ENCODE measurements at places on chromosomes 11 and 22.

GRCh38 chr11:63884196-63884932 lies 32.6 kb downstream of the RCOR2 start:
- no peak for DNase-seq

DNA sequence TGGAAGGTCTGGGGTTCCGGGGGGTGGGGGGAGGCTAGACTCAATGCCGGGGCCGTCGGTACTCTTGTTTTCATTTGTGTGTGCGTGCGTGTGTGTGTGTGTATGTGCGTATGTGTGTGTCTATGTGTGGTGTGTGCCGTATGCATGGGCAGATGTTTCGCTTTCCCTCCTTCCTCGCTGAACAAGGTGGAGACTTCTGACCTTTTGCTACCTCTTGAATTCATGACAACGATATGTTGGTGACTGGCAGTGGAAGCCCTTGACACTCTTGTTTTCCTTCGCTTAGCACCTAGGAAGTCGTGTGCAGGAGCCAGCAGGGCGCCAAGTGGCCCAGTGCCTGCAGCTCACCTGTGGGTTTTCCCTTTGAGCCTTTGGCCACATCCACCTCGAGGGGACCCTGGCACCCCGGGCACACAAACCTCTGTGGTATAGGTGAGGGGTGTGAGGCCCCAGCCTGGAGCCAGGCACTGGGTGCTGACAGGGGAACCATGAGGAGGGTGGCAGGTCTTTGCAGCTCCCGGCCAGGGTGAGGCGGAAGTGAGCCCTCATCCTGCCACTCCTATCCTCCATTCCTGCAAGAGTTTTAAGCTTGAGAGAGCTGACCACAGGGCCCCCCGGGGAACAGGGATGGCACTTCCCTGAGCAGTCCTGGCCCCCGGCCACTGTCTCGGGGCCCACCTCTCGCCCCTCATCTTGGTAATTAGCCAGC lies 19.3 kb upstream of the TMEM191C start:
- no peak for DNase-seq

GRCh38 chr11:128860571-128861361 lies 6.3 kb downstream of the KCNJ1 start:
- peak; percentile 26 for DNase-seq

DNA sequence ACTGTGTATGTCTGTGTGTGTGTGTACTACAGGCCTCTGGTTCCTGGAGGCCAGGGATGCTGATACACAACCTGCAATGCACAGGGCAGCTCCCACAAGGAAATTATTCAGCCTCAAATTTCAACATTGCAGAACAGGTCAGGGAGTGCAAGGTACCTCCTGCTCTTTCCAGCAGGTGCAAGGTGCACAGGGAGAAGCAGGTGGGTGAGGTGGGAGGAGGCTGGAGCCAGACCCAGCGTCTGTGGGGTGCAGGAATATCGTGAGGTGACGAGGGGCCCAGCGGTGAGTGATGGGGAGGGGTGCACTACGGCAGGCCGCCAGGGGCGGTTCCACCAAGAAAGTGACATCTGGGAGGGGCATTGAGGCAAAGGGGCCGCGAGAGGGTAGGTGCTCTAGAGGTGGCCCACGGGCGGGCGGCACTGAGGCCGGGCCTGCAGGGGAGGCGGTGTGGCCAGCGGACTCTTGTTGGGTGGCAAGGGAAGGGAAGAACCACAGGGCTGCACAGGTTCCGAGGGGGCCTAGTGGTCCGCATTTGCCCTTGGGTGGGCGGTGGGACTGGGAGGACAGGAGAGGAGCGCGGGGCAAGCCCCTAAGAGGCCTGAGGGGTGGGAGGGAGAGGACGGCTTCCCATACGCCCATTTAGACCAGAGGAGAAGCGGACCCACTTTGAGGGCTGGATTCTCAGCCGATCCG lies 21.6 kb downstream of the DGCR6L start:
- DNase-seq: no peak

GRCh38 chr11:76799066-76799804 lies 16.1 kb downstream of the TSKU start:
- no peak for DNase-seq

DNA sequence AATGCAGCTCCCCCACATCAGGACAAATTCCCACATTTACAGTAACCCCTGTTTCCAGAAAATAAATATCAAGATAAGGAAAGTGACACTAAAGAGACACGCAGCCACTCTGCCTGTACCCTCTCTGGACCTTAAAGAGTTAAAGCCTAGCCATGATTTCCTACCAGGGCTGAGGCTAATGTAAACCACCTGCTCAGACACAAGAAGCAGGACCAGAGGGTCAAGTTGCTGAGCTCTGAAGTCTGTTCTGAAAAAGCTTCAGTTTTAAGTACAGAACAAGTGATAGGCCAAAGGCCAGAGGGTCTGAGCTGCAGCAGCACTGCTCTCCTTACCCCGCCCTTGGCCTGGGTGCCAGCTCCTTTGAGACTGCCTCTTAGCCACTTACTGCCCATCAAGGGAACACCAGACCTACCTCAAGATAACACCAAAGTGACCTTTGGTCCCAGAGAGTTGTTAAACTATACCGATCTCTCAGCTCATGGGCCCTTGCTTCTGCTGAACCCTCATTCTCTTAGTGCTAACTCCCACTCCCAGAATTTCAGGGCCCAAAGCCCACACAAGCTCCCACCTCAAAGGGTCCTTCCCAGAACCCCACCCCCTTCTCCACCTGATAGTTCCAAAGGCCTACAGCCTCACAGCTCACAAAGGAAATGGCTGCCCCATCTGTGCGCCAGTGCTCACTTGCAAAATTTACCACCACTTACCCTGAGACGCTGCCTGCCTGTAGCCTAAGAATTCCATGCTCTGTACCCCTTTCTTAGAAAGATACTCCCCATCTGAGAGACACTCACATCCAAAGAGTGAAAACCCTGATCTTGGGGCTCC lies 40.5 kb downstream of the IL18BP start:
- DNase-seq: no peak

DNA sequence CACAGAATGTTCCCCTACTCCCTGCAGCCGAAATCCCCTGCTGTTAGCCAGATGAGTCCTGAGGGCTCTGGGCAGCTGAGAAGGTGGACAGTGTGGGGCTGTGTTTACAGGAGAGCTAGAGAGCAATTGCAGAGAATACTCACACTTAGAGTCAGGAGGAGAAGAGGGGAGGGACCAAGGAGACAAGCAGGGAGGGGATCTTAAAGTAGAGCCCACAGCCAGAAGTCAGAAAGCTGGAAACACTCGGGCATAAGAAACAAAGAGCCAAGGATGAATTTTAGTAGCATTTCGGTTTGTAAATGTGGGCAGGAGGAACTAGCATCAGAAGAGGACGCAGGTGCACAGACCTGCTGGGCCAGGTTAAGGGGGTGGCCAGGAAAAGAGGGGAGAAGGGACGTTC lies 1435.9 kb downstream of the BRD1 start:
- DNase-seq: no peak

DNA sequence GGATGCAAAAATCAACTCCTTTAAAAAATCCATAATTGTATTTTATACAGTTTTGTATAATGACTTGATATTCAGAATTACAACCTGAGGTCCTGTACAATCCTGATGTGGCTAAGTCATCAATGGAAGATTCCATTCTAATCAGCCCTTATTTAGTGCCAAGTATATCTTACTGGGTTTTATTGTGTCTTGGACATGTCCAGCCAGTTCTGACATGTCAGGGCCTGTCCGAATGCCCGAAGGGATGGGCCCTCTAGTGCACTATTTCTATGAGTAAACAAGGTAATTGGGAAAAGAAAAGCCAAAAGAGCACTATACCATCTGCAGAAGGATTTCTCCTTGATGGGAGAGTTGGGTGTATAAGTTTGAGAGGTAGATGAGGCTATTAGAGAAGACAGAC lies 412.9 kb downstream of the METTL15 start:
- DNase-seq: no peak

- DNase-seq: no peak
Observed at GRCh38 chr11:113896156-113896879, 8.3 kb upstream of the HTR3B start.

GRCh38 chr11:109416601-109417000 lies 5.4 kb upstream of the C11orf87 start:
- no peak for DNase-seq

DNA sequence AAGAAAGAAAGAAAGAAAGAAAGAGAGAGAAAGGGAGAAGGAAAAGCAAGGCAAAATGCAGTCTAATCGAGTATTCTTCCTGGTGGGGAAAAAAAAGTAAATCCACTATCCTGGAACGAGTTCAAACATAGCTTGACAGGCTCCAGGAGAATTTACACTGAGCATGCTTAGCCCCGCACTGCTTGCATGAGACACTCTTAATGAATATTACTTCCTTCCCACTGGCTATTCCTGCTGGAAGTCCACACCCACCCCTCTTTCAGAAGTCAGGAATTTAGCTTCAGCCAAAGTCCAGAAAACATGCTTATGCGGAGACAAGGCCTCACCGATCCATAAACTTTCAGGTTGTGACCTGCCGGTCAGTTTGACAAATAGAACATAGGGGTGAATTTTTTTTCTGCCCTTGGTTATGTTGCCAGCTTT lies 251.8 kb upstream of the BLID start:
- no peak for DNase-seq

DNA sequence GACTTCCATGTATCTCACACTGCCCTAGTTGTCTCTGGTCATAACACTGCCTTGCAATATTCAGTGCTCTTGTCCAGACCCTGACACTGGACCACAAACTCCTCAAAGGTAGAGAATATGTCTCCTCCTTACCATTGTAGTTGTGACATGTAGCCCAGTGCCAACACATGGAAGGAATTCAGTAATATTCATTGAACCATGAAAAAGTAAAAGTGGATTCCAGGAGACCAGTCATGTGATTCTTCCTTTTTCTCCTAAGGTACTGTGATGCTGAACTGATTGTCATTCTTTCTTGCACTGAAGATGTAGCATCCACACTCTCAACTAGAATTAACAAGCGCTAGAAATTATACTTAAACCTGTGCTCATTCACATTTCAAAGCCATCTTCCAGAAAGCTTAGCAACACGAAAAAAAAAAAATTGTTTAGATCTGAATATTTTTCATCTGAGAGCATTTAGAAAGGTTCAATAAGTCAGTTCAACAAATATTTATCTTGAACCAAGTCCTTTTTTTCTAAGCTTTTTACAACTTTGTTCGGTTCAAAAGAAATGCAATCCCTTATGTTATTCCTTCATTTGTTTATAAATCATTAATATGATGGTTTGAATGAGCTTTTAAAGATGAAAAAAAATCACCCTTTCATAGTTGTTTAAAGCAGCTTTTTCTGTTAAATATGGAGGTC lies 224.7 kb upstream of the BLID start:
- no peak for DNase-seq

GRCh38 chr11:126146454-126147192 lies 64.8 kb downstream of the RPUSD4 start:
- no peak for DNase-seq

GRCh38 chr11:102760344-102761035 lies 19.9 kb downstream of the MMP10 start:
- DNase-seq: peak; percentile 91

DNA sequence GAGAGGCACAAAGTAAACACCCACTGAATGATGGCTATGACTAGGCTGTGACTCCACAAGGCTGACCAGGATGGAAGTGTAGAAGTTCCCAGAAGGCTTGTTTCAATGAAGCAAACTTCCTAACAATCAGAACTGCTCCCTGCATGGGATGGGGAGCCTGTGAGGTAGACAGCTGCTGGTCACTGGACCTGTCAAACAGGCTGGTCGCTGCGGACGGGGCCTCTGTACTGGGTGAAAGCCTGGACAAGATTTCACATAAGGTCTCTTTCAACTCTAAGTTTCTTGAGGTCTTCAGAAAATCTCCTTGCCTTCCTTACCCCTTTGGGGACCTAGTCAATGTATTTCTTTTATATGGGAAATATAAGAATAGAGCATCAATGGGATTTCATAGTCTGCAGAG lies 438.2 kb downstream of the BUD13 start:
- DNase-seq: no peak

DNA sequence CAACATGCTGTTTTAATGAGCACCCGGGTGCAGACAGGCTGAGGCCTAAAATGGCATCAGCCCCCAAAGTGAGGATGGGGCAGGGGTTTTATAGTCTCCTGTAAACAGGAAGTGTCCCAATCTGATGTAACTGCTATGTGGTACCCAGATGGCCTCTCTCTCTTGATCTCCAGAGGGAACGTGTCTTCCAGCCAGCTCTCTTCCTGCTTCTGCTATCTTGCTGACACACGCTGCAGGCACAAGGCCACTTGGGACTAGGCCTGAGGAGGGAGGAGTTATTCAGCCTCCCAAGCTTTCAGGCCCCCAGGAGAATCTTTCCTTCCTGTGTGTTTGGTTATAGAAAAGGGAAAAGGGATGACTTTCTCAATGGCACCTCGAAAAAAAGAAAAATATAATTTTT lies 11.4 kb upstream of the VSTM5 start:
- DNase-seq: no peak

DNA sequence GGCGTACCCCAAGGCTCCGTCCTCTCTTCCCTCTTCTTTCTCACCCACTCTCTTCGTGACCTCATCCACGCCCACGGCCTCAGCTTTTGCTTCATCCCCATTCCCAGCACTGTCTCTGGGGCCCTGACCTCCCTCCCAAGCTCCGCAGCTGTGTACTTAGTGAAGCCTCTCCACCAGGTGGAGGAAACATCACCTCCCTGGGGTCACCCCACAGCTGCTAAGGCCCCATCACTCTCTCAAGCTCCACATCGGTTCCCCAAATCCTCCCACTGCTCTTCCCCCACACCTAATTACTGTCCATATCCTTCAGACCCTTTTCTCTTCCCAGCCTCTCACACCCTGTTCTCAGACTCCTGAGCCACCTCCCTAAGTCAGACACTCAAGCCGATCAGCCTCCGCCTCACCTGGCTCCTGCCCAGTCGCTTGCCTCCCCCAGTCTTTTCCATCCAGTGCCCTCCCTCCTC lies 7.9 kb upstream of the SYT7 start:
- DNase-seq: no peak

DNA sequence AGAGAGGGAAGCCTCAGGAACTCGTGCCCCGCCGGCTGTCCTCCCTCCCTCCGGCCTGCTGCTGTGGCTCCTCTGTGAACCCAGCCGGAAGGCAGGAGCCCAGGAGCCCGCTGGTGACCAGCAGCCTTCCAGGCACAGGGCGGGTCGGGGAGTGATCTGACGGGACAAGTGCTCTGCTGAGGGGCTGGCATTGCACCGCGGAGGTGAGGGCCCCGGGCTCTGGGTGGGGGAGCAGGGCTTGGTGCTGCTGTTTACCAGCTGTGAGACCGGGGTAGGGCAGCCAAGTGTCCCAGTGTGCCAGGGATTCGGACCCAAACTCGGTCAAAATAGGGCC lies 53.3 kb downstream of the FLRT1 start:
- no peak for DNase-seq

GRCh38 chr11:17385492-17385891 lies 3.0 kb downstream of the KCNJ11 start:
- DNase-seq: no peak

GRCh38 chr22:31926024-31926423 lies 18.3 kb upstream of the YWHAH start:
- no peak for DNase-seq

GRCh38 chr11:763073-763463 lies 14.2 kb downstream of the GATD1 start:
- DNase-seq: no peak

Data from fibroblast of skin of left quadriceps (primary cell).